Suprapubic skin (tissue), 4 donors: ENCODE measurements at places on chromosomes 1 and 21. TPM values are rescaled to one million over a fixed set of nuclear protein-coding genes. Genes with fewer than 3 reads are reported as not detected.

GRCh38 chr1:18230840-18231239 is 123.2 kb downstream of the IGSF21 start:
- no peak overlapping the region for H3K27ac ChIP-seq
- no peaks in the 10 kb centered on the region for H3K4me1 ChIP-seq
- H3K4me3 ChIP-seq, result no peak overlapping the region
- DNase-seq, result no peak
- peaks cover 47% of the 10 kb centered on the region for H3K27me3 ChIP-seq

GRCh38 chr1:27519331-27520258 is 29.6 kb upstream of the WASF2 start:
- H3K4me3 ChIP-seq, result no peak overlapping the region
- DNase-seq, result no peak
- peaks cover 80% of the 10 kb centered on the region for H3K4me1 ChIP-seq
- H3K27me3 ChIP-seq, result no peaks in the 10 kb centered on the region
- peak overlapping the region; percentile 87 for H3K27ac ChIP-seq
- H3K36me3 ChIP-seq, result no peaks in the 10 kb centered on the region

DNA sequence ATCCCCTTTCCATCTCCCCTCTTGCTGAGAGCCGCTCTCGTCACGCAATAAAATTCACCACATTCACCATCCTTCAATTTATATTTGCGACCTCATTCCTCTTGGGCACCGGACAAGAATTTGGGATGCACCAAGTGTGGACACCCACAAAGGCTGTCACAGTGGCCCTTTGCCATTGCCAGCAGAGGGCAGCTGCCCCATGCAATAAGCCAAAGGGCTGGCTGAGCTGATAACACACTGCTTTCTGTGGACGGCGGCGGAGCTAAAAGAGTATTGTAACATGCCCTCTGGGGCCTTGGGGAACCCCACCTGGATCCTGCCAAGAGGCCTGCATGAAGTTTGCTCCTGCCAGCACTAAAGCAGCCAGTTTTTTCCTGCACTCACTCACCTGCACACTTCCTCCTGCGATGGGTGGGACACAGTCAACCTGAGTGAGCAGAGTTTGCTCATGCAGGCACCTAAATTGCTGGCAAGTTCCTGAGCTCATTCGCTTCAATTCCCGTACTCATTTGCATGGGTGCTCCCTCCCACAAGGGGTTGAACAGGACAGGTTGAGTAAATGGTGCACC is 792.3 kb upstream of the ADAMTS5 start:
- H3K36me3 ChIP-seq, result no peaks in the 10 kb centered on the region
- no peak overlapping the region for H3K4me3 ChIP-seq
- no peak overlapping the region for H3K27ac ChIP-seq
- peaks cover 8% of the 10 kb centered on the region for H3K4me1 ChIP-seq
- H3K27me3 ChIP-seq, result no peaks in the 10 kb centered on the region

GRCh38 chr1:91777196-91777595 is 108.8 kb downstream of the TGFBR3 start:
- peak overlapping the region; percentile 24 for H3K27ac ChIP-seq
- H3K27me3 ChIP-seq, result no peaks in the 10 kb centered on the region
- no peaks in the 10 kb centered on the region for H3K36me3 ChIP-seq

DNA sequence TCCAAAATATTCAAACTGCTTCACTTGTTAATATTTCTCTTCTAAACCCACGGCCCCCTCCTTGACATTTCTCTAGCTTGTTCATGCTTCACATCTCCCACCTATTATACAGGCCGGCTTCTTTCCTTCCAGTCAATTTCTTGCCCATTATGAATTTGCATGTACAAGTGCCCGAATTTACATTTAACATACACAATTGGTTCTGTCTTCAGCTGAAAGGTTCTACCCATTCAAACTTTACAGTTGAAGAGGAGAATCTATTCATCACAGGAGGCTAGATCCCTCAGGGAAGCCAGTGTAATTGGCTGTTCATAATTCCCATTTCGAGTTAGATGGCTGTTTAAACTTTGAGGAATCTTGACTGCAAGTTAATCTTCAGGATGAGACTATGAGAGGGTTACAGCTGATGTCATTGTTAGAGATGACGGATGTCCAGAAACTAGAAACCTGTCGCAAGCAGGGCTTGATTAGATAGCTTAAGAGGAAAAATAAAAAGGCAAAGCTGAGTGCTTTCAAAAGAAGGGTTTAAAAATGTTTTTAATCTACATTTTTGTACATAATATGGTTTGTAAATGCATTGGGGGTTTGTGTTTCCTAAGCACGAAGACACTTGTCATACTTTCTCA is 157.0 kb downstream of the ADSS2 start:
- DNase-seq, result no peak
- H3K36me3 ChIP-seq, result no peaks in the 10 kb centered on the region
- no peaks in the 10 kb centered on the region for H3K4me1 ChIP-seq
- H3K4me3 ChIP-seq, result no peak overlapping the region
- no peak overlapping the region for H3K27ac ChIP-seq
- no peaks in the 10 kb centered on the region for H3K27me3 ChIP-seq

DNA sequence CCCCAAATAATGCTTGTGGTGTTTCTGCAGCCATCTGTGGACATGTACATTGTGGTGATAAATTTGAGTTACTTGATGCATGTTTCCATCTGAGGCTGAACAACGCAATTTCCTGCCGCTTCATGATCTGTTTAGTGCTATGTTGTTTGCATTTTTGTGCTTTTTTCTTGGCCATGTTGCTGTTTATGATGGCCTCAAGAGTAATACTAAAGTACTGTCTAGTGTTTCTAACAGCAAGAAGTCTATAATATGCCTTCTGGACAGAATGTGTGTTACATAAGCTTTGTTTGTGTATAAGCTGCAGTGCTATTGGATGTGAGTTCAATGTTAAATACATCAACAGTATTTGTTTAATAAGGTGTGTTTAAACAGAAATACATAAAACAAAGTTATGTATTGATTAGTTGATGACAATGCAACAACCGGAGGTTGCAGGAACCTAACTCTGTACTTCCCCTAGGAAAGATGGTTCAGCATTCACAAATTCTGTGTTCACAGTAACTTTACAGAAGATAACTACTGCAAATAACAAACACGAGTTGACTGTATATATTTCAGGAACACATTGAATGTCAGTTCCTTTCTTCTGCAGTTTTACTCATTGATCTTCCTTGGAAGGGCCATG is 114.8 kb upstream of the USP24 start:
- peaks cover 3% of the 10 kb centered on the region for H3K27me3 ChIP-seq
- no peaks in the 10 kb centered on the region for H3K4me1 ChIP-seq
- H3K36me3 ChIP-seq, result no peaks in the 10 kb centered on the region
- no peak overlapping the region for H3K27ac ChIP-seq

DNA sequence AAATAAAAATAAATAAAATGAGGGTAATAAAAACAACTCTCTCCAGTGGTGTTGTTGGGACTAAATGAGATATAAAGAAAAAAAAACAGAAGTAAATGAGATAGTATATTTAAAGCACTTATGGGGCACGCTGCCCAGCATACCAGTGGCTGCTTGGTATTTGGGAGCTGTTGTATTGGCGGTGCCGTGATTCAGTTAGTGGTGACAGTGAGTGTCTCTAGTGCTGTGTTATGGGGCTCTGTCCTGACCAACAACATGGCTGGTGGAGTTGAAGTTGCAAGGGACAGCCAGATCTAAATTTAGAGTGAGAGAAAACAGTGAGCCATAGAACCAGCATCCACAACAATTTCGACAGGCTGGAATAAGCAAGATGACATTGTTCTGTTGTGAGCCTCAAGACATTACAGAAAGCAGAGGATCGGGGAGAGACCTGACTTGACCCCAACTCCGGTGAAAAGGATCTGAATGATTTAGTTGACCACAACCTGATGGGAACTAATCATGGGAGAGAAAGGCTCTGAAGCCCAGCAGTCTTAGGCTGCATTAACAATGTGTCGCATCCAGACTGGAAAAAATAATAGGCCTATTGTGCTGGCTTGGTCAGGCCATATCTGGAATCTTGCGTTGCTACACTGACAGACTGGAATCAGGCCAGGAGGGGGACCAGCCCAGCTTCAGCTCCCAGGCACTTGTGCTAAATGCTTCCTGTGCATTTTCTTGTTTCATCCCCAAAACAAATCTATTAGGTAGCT is 2.4 kb upstream of the MFSD2A start:
- no peak overlapping the region for H3K4me3 ChIP-seq
- no peak for DNase-seq
- no peaks in the 10 kb centered on the region for H3K27me3 ChIP-seq
- H3K36me3 ChIP-seq, result no peaks in the 10 kb centered on the region

DNA sequence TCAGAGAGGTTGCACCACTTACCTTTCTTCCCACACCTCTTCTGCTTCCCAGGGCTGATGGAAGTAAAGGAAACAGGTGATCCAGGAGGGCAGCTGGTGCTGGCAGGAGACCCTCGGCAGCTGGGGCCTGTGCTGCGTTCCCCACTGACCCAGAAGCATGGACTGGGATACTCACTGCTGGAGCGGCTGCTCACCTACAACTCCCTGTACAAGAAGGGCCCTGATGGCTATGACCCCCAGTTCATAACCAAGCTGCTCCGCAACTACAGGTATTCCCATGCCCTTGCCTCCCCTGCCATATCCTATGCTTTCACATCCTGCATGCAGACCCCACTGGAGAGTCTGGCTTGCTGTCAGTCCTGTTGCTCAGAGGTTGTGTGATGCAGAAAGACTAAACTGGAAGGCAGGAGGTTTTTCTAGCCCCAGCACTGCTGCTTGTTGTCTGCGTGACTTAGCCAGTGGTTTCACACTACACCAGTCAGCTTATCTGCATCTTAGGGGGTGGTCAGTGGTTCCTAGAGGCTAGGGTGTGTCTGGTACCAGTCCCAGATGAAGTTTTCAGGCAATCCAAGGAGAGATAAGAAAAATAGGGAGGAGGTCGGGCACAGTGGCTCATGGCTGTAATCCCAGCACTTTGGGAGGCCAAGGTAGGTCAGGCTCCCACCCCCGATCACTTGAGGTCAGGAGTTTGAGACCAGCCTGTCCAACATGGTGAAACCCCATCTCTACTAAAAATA is 10.2 kb downstream of the RHOC start:
- H3K27ac ChIP-seq, result no peak overlapping the region
- peaks cover 66% of the 10 kb centered on the region for H3K36me3 ChIP-seq
- no peaks in the 10 kb centered on the region for H3K27me3 ChIP-seq
- no peak for DNase-seq
- H3K4me1 ChIP-seq, result peaks cover 40% of the 10 kb centered on the region

DNA sequence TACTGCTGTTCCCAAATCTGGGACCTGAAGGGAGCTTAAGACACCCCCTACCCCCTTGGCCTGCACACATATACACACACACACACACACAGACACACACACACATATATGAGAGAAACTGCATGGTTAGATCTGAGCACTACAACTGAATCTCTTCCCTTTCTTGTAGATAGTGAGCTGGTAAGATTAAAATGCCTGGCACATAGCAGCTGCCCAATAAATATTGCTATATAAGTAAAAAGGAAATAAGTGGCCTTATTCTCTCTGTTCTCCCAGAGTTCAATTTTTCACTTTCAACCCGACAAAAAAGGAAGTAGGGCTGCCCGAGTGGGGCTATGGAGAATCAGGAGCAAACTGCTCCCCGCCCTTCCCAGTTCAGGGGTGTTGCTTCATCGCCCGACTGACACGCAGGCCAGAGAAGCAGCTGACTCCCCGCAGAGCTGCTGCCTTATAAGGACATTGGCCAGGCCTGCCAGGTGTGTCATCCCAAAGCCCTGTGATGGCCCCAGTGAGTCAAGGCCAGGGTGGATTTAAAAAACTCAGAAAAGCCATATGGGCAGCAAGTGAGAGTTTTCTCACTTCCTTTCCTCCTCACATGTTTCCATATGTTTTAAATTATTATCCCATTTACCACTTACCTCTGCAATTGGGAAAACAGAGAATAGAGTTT is 106.5 kb upstream of the SLC44A3 start:
- H3K4me1 ChIP-seq, result peaks cover 24% of the 10 kb centered on the region
- H3K27me3 ChIP-seq, result no peaks in the 10 kb centered on the region
- DNase-seq, result peak; percentile 95
- peak overlapping the region; percentile 38 for H3K27ac ChIP-seq
- H3K4me3 ChIP-seq, result no peak overlapping the region

DNA sequence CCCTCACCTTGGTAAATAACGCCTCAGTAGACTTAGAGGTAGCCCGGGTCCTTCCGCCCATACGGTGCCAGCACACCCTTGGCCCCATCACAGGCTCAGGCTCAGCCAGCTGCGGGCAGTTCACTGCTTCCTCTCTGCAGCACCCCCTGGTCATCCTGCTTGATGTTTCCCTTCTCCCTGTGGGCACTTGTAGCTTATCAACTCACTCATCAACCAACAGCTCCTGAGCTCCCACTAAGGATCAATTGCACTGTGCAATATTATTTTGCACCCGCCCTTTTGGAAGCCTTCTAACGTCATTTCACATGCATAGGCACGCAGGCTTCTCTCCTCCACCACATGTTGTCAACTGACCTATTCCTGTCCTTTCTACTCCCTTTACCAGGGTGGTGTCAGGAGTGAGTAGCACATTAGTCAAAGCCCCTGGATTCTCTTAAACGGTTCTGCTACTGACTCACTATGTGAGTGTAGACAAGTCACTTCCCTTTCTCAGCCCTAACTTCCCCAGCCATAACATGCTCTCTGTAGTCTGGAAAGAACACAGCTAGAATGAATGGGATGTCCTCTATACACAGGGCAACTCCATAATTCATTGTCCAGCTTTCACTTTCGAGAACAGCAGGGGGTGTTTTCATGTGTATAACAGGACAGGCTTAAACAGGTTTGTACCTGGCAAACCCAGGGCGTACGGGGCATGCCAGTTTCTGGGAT is 47.1 kb upstream of the IRF2BP2 start:
- peaks cover 43% of the 10 kb centered on the region for H3K4me1 ChIP-seq
- peak overlapping the region; percentile 6 for H3K4me3 ChIP-seq
- H3K27me3 ChIP-seq, result no peaks in the 10 kb centered on the region
- H3K27ac ChIP-seq, result peak overlapping the region; percentile 85

- H3K36me3 ChIP-seq, result no peaks in the 10 kb centered on the region
- H3K4me3 ChIP-seq, result no peak overlapping the region
- H3K27me3 ChIP-seq, result no peaks in the 10 kb centered on the region
Observed at GRCh38 chr1:72278461-72278860, 3.9 kb downstream of the NEGR1 start.

GRCh38 chr1:184620469-184620868 is 134.2 kb downstream of the EDEM3 start:
- no peak for DNase-seq
- H3K27ac ChIP-seq, result peak overlapping the region; percentile 86
- peaks cover 51% of the 10 kb centered on the region for H3K4me1 ChIP-seq

GRCh38 chr1:35936838-35937237 is 5.9 kb downstream of the AGO3 start:
- DNase-seq, result no peak
- H3K4me3 ChIP-seq, result no peak overlapping the region
- no peak overlapping the region for H3K27ac ChIP-seq
- H3K27me3 ChIP-seq, result no peaks in the 10 kb centered on the region

The S100A7A gene
- not detected for total RNA-seq

The USH2A gene
- not detected for total RNA-seq

The ADGRL2 gene
- total RNA-seq, result 40.7 TPM
